ENCODE measurements at places on chromosomes 4 and X. TPM values are rescaled to one million over a fixed set of nuclear protein-coding genes. Genes with fewer than 3 reads are reported as not detected.

GRCh38 chrX:42106556-42106955 lies 183.2 kb upstream of the CASK start:
- H3K36me3 ChIP-seq, result no peaks in the 10 kb centered on the region
- H3K4me3 ChIP-seq, result no peak overlapping the region
- peak overlapping the region; percentile 24 for H3K27ac ChIP-seq
- no peaks in the 10 kb centered on the region for H3K27me3 ChIP-seq

DNA sequence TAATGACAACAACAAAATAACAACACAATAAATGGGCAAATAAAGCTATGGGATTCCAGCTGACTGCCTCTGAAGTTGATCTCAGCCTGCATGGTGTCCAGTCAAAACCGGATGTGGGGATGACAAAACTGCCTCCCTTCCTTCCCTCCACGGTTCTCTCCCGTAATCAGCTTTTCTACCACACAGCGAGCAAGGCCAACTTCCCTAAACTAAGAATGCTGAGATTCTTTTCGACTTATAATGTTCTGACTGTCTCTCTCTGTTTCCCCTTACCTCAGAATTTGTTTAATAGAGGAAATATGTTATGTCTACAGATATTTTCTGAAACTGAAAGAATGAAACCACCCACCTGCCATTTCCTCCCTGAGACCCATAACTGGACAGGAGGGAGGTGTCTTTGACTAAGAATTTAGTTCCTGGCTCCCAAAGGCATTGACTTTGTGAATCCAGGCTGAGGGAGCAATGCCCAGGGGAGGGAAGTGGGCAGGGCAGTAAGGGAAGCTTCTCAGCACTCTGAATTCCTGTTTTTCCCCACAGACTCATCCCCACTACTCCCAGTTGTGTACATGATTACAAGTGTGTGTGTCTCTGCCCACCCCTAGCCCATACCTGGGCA lies 1.0 kb upstream of the TLR1 start:
- peak overlapping the region; percentile 54 for H3K27ac ChIP-seq
- peak; percentile 26 for DNase-seq
- no peaks in the 10 kb centered on the region for H3K36me3 ChIP-seq

- H3K36me3 ChIP-seq, result no peaks in the 10 kb centered on the region
- H3K4me3 ChIP-seq, result no peak overlapping the region
- H3K27me3 ChIP-seq, result no peaks in the 10 kb centered on the region
- H3K27ac ChIP-seq, result no peak overlapping the region
- no peak for DNase-seq
Observed at GRCh38 chr4:178081896-178082295, 639.7 kb upstream of the AGA start.

The NLGN3 gene
- total RNA-seq, result 0.67 TPM

The KCNIP4 gene
- 1.2 TPM for total RNA-seq

The FRAS1 gene
- 4.0 TPM for total RNA-seq
